ENCODE measurements at places on chromosomes 11 and 22. TPM values are rescaled to one million over a fixed set of nuclear protein-coding genes. Genes with fewer than 3 reads are reported as not detected.

DNA sequence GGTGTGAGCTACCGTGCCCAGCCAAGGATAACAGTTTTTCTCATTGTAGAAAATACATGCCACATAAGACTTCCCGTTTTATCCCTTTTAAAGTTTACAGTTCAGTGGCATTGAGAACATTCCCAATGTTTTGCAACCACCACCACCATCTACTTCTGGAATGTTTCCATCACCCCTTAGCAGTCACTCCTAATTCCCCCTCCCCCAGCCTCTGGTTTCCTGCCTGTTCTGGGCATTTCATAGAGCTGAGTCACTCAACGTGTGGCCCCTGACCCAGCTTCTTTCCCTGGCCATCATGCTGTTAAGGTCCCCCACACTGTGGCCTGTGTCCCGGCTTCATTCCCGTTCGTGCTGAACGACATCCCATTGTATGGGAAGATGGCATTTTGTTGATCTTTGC, 30.7 kb downstream of the FGF4 start:
- H3K27ac ChIP-seq = no peak overlapping the region
- no peaks in the 10 kb centered on the region for H3K36me3 ChIP-seq
- no peaks in the 10 kb centered on the region for H3K4me1 ChIP-seq
- peaks cover 3% of the 10 kb centered on the region for H3K27me3 ChIP-seq

DNA sequence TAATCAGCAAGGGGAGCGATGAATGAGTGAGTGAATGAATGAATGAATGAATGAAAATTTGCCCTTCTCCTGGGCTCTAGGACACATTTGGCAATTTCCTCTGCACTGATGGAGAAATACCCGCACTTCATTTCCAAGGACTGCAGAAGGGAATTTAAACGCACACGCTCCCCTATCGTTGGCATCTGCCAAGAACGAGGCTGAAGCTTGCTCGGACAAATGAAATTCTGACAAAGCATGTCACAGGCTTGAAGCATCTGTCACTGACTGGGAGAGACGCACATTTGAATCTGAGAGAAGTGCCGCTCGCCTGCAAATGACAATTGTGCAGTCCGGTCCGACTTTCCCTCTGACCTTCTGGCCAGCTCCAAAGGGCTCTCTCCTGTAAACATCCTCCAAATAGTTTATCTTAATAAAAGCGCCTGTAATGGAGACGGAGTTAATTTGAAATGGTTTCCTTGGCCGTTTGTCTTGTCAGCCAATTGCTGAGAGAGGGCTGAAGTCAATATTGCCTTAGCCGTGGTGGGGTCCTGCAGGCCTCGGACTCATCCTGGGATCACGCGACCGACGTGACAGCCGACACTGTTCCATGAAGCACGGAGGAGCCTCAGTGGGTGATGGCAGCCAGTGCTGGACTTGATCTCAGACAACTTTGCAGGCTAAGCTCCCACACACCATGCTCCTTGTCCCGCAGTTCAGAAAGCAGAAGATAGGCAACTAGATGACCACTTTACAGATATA, 260.7 kb downstream of the MN1 start:
- H3K4me1 ChIP-seq = no peaks in the 10 kb centered on the region
- H3K27ac ChIP-seq = no peak overlapping the region
- H3K27me3 ChIP-seq = no peaks in the 10 kb centered on the region
- DNase-seq = no peak
- H3K4me3 ChIP-seq = no peak overlapping the region

GRCh38 chr11:67538306-67538705, 15.1 kb upstream of the CABP2 start:
- no peak for DNase-seq
- no peaks in the 10 kb centered on the region for H3K36me3 ChIP-seq
- no peaks in the 10 kb centered on the region for H3K4me1 ChIP-seq
- H3K4me3 ChIP-seq = no peak overlapping the region
- H3K27me3 ChIP-seq = no peaks in the 10 kb centered on the region
- H3K27ac ChIP-seq = no peak overlapping the region

DNA sequence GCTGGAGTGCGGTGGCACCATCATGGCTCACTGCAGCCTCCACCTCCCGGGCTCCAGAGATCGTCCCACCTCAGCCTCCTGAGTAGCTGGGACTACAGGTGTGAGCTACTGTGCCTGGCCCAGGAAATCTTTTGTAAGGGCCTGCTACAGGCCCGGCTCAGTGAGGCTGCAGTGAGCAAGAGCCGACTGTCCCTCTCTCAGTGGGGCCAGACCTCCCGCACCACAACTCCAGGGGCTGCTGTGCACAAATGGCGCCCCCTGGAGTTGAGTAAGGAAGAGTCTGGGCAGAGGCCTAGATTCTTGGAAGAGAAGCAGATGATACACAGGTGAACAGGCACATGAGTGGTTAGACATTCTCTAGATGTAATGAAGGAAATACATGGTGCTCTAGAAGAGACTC, 7.0 kb downstream of the SERHL2 start:
- H3K27ac ChIP-seq = no peak overlapping the region
- no peak for DNase-seq
- H3K4me3 ChIP-seq = no peak overlapping the region
- no peaks in the 10 kb centered on the region for H3K4me1 ChIP-seq

DNA sequence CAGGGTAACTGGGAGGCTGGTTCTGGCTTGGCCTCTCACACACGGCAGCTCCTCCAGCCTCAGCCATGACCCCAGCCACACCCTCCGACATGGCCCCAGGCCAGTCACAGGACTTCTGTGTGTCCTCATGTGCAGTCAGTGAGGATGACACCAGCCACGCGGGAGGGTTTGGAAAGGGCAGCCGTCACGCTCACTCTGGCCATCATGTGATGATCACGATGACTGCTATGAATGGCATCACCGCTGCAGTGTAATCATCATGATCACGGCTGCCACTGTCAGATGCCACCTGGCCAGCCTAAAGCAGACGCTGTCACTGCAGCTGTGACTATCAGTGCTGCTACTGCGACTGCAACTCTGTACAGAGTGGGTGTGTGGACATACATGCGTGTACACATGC, 640.9 kb downstream of the BRD1 start:
- no peaks in the 10 kb centered on the region for H3K27me3 ChIP-seq
- H3K4me3 ChIP-seq = no peak overlapping the region
- no peaks in the 10 kb centered on the region for H3K36me3 ChIP-seq
- DNase-seq = no peak
- no peaks in the 10 kb centered on the region for H3K4me1 ChIP-seq
- no peak overlapping the region for H3K27ac ChIP-seq

NFAM1 gene
- total RNA-seq = 0.57 TPM

FAM83F gene
- total RNA-seq = 0.41 TPM

APOBEC3G gene
- total RNA-seq = 18.5 TPM

MUC5AC gene
- not detected for total RNA-seq

Data from naive thymus-derived CD4-positive, alpha-beta T cell (primary cell).